Muscle of back (tissue), 13 donors: ENCODE measurements at places on chromosomes 7 and 10. TPM values are rescaled to one million over a fixed set of nuclear protein-coding genes. Genes with fewer than 3 reads are reported as not detected.

The NPTX2 gene
- 8.1 TPM for polyA plus RNA-seq

The ADAM22 gene
- 10.2 TPM for polyA plus RNA-seq

The HK1 gene
- 29.2 TPM for polyA plus RNA-seq

The OR2A5 gene
- polyA plus RNA-seq, result not detected

The ITGB8 gene
- 8.4 TPM for polyA plus RNA-seq

The PRKAG2 gene
- polyA plus RNA-seq, result 17.2 TPM

The IGF2BP3 gene
- polyA plus RNA-seq, result 28.7 TPM

DNA sequence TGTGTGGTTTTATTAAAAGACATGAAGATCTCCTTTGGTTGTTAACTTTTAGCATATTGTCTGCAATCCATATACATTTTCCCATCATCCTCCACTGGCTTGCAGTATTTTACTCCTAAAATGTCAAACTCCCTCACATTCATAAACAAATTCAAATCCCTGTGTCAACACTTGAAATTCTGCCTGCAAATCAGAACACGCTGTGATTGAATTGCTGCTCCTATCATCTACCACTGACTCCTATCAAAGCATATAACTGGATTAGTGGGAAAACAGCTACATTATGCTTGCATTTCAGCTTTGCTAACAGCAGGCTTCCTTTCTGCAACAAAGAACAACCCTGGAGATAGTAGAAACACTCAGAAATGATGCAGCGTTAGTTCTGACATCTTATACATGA is 281.8 kb upstream of the HGF start:
- no peak for DNase-seq

- no peak for DNase-seq
Measured at GRCh38 chr10:129848696-129849451, 115.2 kb downstream of the EBF3 start.

DNA sequence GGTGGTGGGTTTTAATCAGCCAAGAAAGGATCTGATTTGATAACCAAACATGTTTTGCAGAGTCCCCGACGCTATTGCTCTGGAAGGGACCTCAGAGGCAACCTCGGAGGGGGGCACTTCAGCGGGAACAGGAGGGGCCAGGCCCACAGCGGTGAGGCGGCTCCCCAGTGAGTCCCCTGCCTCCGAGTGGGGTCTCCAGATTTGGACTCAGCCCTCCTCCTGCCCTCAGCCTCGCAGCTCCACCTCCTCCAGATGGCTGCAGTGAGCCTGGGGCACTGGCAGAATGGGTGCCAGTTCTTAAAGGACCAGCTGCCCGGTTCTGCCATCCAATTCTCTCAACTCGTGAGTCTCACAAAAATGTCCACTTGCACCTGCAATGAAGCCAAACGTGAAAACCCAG is 61.0 kb upstream of the NANOS1 start:
- DNase-seq, result no peak

DNA sequence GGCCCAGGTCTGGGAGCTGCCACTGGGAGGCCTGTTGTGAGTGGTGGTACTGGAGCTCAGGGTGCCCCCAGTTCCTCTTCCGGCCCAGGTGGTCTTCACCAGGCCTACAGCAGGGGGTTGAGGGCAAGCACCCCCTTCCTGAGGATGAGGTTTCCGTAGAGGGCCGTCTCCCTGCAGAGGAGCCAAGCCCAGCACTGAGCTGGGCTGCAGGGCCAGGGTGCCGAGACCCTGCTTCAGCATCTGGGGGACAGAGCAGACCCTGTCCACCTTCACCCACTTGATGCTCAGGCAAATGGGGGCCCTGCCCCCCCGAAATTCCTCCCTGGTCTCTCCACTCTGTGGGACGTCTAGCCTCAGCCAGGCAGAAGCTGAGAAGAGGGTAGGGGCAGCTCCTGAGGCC is 2.6 kb downstream of the FUOM start:
- no peak for DNase-seq

DNA sequence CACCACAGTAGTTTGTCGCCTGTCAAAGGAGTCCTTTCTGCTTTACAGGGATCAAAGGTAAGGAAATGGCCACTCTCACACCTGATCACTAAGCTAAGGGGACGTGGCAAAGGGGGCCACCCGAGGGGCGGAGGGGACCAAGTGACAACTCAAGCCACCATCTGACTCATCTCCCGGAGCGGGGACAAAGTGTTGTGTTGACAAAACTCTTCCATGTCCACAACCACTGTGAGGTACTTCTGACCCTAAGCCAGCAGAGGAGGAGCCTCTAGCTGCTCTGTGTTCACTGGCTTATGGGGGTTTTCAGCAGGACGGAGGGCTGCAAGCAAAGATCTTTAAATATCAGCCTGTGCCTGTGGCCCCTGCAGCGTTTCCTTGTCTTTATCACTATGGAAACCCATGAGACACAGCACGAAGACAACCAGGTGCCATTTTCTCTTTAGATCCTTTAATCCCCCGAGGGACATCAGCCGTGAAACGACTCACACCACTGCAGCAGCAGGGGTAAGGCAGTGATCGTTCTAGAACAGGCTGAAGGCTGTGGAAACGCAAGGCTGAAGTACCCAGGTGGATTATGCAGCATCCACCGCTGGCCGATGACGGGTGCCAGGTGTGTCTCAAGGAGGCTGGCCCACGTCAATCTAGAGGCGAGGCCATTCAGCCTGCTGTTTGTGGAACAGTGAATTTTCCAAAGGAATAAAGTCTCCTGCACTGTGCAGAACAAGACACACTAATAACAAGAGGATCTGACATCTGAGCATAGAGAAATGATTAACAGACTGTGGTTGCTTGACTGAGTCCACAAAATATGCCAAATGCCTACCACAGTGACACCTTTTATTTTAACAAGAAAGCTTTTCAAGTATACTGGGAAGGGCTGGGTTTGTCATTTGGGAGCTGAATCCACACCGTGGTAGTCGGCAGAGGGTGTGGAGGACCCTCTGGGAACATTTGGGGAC is 26.6 kb upstream of the DDC start:
- no peak for DNase-seq

GRCh38 chr7:1673581-1674118 is 3.6 kb downstream of the ELFN1 start:
- DNase-seq, result no peak

GRCh38 chr10:75253281-75254220 is 17.8 kb upstream of the COMTD1 start:
- DNase-seq, result no peak

- DNase-seq, result no peak
Measured at GRCh38 chr7:14233076-14233867, 243.8 kb upstream of the ETV1 start.

GRCh38 chr10:73094986-73095480 is 1.6 kb downstream of the P4HA1 start:
- no peak for DNase-seq

GRCh38 chr10:1243486-1244234 is 187.5 kb downstream of the WDR37 start:
- DNase-seq, result no peak

- no peak for DNase-seq
Measured at GRCh38 chr7:98697083-98697482, 80.0 kb downstream of the NPTX2 start.

DNA sequence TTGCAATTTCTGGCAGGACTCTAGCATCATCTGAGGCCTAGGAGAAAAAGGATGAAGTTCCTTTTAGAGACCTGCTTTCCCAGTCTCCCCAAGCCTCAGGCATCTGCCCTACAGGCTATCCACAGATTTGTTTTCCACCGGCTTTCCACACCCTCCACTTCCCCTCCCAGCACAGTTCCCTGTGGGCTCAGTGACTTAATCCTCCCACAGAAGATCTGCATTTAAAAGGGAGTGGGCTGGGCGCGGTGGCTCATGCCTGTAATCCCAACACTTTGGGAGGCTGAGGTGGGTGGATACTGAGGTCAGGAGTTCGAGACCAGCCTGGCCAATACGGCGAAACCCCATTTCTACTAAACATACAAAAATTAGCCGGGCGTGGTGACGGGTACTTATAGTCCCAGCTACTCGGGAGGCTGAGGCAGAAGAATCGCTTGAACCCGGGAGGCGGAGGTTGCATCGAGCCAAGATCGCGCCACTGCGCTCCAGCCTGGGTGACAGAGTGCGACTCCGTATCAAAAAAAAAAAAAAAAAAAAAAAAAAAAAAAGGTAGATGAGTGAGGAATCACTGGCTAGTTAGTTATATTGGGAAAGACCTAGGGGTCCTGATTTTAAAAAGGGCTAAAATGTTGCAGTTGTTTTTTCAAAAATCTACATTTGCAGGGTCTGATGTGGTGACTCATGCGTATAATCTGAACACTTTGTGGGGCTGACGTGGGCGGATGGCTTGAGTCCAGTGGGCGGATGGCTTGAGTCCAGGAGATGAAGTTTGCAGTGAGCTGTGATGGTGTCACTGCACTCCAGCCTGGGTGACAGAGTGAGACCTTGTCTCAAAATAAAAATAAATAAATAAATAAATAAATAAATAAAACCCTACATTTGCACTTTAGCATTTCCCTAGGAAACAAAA is 119.5 kb downstream of the BAMBI start:
- DNase-seq, result peak; percentile 26

- peak; percentile 51 for DNase-seq
Measured at GRCh38 chr7:150937848-150938561, 40.1 kb downstream of the KCNH2 start.

DNA sequence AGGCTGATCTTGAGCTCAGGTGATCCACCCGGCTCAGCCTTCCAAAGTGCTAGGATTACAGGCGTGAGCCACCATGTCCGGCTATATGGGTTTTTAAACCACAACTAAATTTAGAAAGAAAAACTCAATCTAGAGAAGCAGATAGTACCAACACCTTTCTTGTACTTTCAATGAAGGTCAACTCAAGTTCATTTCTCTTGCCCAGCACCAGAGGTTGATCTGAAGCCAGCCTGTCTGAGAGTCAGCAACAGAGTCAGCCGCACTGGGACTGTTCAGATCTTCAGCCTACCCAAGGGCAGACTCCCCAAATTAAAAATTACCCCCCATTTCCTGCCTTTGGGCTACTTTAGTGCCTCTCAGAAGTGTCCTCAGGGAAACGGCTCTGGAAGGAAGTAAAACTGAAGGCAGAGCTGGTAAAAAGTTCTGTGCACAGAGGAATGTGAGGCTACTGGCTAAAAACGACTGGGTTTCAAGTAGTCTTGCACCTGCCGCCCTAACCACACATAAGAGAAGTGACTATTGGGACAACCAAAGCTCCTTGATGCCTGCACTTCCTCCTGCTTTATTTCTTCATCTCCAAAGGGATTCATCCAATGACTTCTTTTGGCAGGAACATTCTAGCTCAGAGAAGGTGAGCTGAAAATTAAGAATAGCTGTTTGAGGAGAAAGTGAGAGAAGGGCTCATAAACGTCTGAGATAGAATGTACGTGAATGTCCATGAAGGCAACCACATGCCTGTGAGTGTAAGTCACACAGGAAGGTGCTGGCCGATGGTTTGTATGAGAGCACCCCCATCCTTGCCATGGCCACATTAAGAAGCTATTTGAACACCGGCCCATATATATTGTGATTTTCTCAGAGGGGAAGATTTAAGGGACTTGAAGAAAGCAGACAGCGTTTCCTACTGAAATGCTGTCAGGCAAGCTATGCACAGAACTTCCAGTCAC is 142.4 kb upstream of the PRR15 start:
- no peak for DNase-seq

DNA sequence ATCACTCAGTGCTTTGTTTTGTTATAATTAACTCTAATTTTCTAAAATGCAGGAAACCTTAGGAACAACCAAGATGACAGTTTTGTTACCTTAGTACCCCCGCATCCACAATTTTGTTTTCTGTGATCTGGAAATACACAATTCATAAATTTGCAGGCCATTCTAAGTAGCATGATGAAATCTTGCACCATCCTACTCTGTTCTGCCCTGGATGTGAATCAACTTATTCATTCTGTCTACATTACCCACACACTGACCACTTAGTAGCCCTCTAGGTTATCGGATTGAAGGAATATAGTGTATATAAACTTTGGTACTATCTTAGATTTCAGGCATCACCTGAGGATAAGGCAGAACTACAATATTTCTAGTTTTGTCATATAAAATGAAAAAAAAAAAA is 155.9 kb downstream of the CTTNBP2 start:
- no peak for DNase-seq

DNA sequence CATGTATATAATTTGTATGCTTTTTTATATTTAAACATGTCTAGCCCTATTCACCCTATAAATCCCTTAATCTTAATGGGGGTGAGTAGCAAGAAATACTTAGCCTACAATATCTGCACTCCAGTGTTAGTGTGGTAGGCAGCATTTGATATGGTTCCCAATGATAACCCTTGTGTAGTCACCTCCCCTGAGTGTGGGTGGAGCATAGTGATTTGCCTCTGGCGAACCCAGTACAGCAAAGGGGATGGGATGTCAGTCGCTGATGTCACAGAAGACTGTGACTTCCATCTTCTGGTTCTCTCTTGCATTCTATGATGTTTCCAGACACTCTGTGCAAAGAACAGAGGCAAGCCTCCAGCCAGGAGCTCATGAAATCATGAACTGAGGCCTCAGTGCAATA is 211.2 kb downstream of the CRPPA start:
- no peak for DNase-seq
